HFFc6 (cell line): ENCODE measurements at places on chromosomes 5 and 9. TPM values are rescaled to one million over a fixed set of nuclear protein-coding genes. Genes with fewer than 3 reads are reported as not detected.

- H3K4me3 ChIP-seq = no peak overlapping the region
- no peaks in the 10 kb centered on the region for H3K27me3 ChIP-seq
Measured at GRCh38 chr9:73719660-73720059, 568.0 kb downstream of the ANXA1 start.

- no peaks in the 10 kb centered on the region for H3K27me3 ChIP-seq
- peak overlapping the region; percentile 77 for H3K4me3 ChIP-seq
- H3K4me1 ChIP-seq = peaks cover 64% of the 10 kb centered on the region
- H3K36me3 ChIP-seq = 0 out of 2 replicates have a peak, but pooled peaks cover 6% of the 10 kb centered on the region
Measured at GRCh38 chr9:130185490-130186031, 13.4 kb downstream of the NCS1 start.

DNA sequence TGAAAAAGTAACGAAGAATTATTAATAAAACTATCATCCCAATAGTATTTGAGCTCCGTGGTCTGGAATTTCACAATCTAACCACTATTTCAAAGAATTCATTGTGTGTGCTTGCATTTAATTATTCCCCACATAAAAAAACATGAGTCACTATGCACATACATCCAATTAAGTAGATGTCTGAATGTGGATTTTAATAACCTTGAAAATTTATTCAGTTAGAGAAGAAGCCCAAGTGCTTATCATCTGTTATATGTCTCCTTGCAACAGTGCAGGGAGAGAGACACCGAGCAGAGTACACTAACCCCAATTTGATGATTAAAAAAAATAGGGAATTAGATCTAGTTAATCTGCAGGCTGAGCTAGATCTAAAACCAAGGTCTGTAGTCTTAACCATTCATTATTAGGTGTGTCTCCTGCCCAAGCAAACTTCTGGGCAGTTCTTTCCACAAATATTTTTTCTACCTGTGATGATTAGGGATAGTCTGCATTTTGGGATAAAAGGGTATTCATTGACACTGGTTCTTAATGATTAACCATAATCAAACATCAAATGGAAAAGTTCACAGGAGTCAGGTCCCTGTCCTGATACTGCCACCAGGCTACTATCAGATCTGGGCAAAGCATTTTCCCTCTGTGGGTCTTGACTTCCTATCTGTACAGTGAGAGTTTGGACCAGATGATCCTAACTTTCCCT is 164.2 kb downstream of the GRIA1 start:
- DNase-seq = peak; percentile 60
- H3K4me3 ChIP-seq = peak overlapping the region; percentile 23
- peaks cover 59% of the 10 kb centered on the region for H3K4me1 ChIP-seq
- no peaks in the 10 kb centered on the region for H3K36me3 ChIP-seq

GRCh38 chr5:180043377-180043776 is 28.2 kb downstream of the RNF130 start:
- H3K27me3 ChIP-seq = peaks cover 1% of the 10 kb centered on the region
- no peak for DNase-seq
- H3K4me3 ChIP-seq = no peak overlapping the region
- no peaks in the 10 kb centered on the region for H3K36me3 ChIP-seq

ARL14EPL gene
- not detected in 3 replicates for total RNA-seq

- H3K4me1 ChIP-seq = peaks cover 61% of the 10 kb centered on the region
- H3K27me3 ChIP-seq = peaks cover under 1% of the 10 kb centered on the region
- no peak for DNase-seq
- no peaks in the 10 kb centered on the region; the same call in 1 of the 2 replicates for H3K36me3 ChIP-seq
- H3K27ac ChIP-seq = peak overlapping the region; percentile 94
Measured at GRCh38 chr5:78527925-78528324, 120.6 kb downstream of the LHFPL2 start.

DNA sequence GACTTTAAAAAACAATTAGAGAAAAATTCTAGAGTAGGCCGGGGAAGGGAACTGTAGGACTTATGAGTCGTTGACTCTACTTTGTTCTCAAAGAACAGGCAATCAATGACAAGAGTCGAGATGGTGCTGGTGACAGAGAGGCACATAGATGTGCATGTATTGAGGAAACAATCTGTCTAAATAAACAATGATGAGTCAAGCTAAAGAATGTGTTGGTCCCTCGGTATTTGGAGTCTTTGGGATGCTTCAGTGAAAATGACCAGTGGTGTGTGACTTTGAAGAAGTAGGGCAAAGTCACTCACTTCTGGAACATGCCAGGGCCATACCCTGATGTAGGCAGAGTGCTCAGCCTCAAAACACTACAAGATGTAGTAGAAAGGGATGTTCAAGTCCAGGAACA is 288.1 kb upstream of the PANK3 start:
- no peaks in the 10 kb centered on the region for H3K4me1 ChIP-seq
- H3K36me3 ChIP-seq = no peaks in the 10 kb centered on the region
- H3K27ac ChIP-seq = no peak overlapping the region
- H3K4me3 ChIP-seq = no peak overlapping the region
- no peak for DNase-seq

DNA sequence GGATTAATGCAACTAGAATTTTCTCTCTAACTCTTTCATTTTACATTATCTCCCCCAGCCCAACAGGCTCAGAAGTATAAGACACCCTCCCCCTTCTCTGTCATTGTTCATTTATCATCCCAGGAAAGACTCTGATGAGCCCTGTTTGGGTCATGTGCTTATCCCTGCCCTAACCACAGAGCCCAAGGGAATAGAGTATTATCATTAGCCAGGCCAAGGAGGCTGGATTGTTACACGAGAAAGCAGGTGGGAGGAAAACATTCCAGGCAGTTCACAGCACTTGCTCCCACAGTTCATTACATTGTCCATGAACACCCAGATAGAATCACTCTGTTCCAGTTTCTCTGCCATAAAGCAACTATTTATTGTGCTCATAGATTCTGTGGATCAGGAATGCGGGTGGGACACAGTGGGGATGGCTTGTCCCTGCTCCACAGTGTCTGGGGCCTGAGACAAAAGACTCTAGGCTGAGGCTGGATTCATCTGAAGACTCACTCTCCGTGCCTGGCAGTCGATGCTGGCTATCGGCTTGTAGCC is 59.5 kb upstream of the TMEM215 start:
- no peak overlapping the region for H3K4me3 ChIP-seq
- no peak for DNase-seq
- H3K27me3 ChIP-seq = peaks cover 7% of the 10 kb centered on the region; the same call in 1 of the 2 replicates
- H3K27ac ChIP-seq = no peak overlapping the region
- no peaks in the 10 kb centered on the region for H3K36me3 ChIP-seq
- no peaks in the 10 kb centered on the region for H3K4me1 ChIP-seq

DNA sequence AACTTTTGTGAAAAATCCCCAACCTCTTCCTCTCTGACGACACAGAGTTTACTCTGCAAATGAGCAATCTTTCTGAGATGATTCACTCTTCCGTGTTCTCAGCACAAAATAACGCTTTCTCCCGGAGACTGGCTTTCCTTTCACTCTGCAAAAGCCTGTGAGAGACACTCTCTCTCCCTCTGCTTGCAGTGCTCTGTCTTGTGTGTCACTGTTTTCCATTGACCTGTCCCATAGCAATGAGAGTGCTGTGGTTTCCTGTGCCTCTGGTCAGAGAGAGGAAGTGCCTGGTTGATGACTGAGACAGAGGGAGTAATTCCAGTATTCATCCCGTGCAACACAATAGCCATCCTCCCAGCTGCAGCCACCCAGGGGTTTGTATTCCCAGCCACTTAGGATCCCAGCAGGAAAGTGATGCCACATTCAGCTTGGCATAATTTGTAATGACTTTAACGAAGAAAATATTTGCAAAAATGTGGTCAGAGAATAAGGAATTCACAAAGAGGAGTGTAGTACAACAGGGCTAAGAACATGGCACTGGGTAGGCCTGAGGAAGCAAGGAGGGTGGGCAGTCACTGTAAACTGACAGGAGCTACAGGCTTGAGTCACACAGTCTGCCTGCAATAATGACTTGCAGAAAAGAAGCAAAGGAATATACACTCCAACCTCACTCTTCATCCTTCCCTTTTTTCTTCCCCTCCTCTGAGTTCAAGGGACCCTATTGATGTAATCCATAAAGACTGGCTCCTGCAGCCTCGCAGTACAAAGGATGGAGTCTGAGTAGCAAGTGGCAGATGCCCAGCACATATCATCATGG is 463.5 kb upstream of the RGMB start:
- peak; percentile 100 for DNase-seq
- peak overlapping the region; percentile 99 for H3K27ac ChIP-seq
- peaks cover 82% of the 10 kb centered on the region for H3K4me1 ChIP-seq
- peak overlapping the region; percentile 79 for H3K4me3 ChIP-seq
- H3K27me3 ChIP-seq = no peaks in the 10 kb centered on the region; the same call in 1 of the 2 replicates
- H3K36me3 ChIP-seq = peaks cover 27% of the 10 kb centered on the region

- H3K27ac ChIP-seq = no peak overlapping the region
- H3K4me1 ChIP-seq = no peaks in the 10 kb centered on the region
- no peak overlapping the region for H3K4me3 ChIP-seq
- no peaks in the 10 kb centered on the region for H3K36me3 ChIP-seq
- peaks cover 4% of the 10 kb centered on the region for H3K27me3 ChIP-seq
Measured at GRCh38 chr9:76999261-76999660, 20.2 kb upstream of the FOXB2 start.

PCDHGA5 gene
- total RNA-seq = 0.99 to 1.8 TPM (median 1.3 TPM) in 3 replicates

- peak overlapping the region; percentile 91 for H3K4me3 ChIP-seq
- H3K4me1 ChIP-seq = peaks cover 81% of the 10 kb centered on the region
- H3K36me3 ChIP-seq = peaks cover 35% of the 10 kb centered on the region
- DNase-seq = no peak
- no peaks in the 10 kb centered on the region for H3K27me3 ChIP-seq
Measured at GRCh38 chr9:100430286-100430940, 3.5 kb downstream of the MSANTD3 start.

- H3K4me1 ChIP-seq = peaks cover 22% of the 10 kb centered on the region
- no peak overlapping the region for H3K4me3 ChIP-seq
- peaks cover 9% of the 10 kb centered on the region for H3K36me3 ChIP-seq
- peak; percentile 4 for DNase-seq
- H3K27me3 ChIP-seq = no peaks in the 10 kb centered on the region; the same call in 1 of the 2 replicates
Measured at GRCh38 chr5:134902071-134902801, 2.7 kb upstream of the PCBD2 start.

GRCh38 chr5:95940758-95941682 is 20.6 kb downstream of the ELL2 start:
- peak overlapping the region; percentile 56 for H3K27ac ChIP-seq
- H3K4me3 ChIP-seq = peak overlapping the region; percentile 44
- peaks cover 92% of the 10 kb centered on the region for H3K4me1 ChIP-seq
- DNase-seq = no peak

DNA sequence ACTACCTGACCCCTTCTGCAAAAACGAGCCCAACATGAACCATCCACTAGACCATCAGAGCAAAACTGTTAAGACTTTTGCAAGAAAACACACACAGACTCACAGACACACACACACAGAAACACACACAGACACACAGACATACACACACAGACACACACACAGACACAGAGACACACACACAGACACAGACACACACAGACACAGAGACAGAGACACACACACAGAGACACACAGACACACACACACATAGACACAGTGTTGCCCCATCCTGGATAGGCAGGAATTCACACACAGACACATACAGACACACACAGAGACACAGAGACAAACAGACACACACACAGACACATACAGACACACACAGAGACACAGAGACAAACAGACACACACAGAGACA is 52.5 kb downstream of the NACC2 start:
- H3K27ac ChIP-seq = no peak overlapping the region
- no peaks in the 10 kb centered on the region for H3K4me1 ChIP-seq
- DNase-seq = no peak
- peaks cover 31% of the 10 kb centered on the region for H3K36me3 ChIP-seq

HDAC3 gene
- 49.4 to 52.6 TPM (median 49.8 TPM) in 3 replicates for total RNA-seq

GRCh38 chr9:98778711-98779530 is 17.4 kb downstream of the ANKS6 start:
- DNase-seq = no peak
- H3K4me1 ChIP-seq = peaks cover 13% of the 10 kb centered on the region
- no peak overlapping the region for H3K27ac ChIP-seq
- no peaks in the 10 kb centered on the region; the same call in 1 of the 2 replicates for H3K27me3 ChIP-seq

C9 gene
- total RNA-seq = 0.16 to 0.18 TPM (median 0.17 TPM) in 3 replicates

- H3K27me3 ChIP-seq = no peaks in the 10 kb centered on the region
- H3K36me3 ChIP-seq = peaks cover 6% of the 10 kb centered on the region; the same call in 1 of the 2 replicates
- H3K4me1 ChIP-seq = no peaks in the 10 kb centered on the region
- H3K4me3 ChIP-seq = no peak overlapping the region
Measured at GRCh38 chr5:62964428-62964827, 385.8 kb downstream of the LRRC70 start.

GRCh38 chr9:7358876-7359275 is 440.7 kb downstream of the DMAC1 start:
- H3K27ac ChIP-seq = no peak overlapping the region
- no peak for DNase-seq
- no peak overlapping the region for H3K4me3 ChIP-seq
- no peaks in the 10 kb centered on the region for H3K36me3 ChIP-seq
- peaks cover under 1% of the 10 kb centered on the region for H3K27me3 ChIP-seq

CORO2A gene
- total RNA-seq = 1.2 to 2.4 TPM (median 2.0 TPM) in 3 replicates

- H3K27ac ChIP-seq = peak overlapping the region; percentile 74
- peaks cover 89% of the 10 kb centered on the region for H3K4me1 ChIP-seq
Measured at GRCh38 chr5:150514708-150515211, 6.8 kb downstream of the NDST1 start.

- H3K4me1 ChIP-seq = peaks cover 56% of the 10 kb centered on the region
- peaks cover 16% of the 10 kb centered on the region for H3K36me3 ChIP-seq
- DNase-seq = no peak
- H3K27ac ChIP-seq = no peak overlapping the region
- H3K27me3 ChIP-seq = no peaks in the 10 kb centered on the region
Measured at GRCh38 chr5:143372187-143372829, 31.2 kb downstream of the NR3C1 start.

GABRA6 gene
- not detected in 3 replicates for total RNA-seq

GRCh38 chr5:50593681-50594080 is 72.8 kb upstream of the PARP8 start:
- H3K27ac ChIP-seq = 0 out of 2 replicates have a peak overlapping the region, but pooled peaks have one; percentile 16
- peaks cover 2% of the 10 kb centered on the region for H3K27me3 ChIP-seq
- peaks cover 54% of the 10 kb centered on the region for H3K4me1 ChIP-seq

DNA sequence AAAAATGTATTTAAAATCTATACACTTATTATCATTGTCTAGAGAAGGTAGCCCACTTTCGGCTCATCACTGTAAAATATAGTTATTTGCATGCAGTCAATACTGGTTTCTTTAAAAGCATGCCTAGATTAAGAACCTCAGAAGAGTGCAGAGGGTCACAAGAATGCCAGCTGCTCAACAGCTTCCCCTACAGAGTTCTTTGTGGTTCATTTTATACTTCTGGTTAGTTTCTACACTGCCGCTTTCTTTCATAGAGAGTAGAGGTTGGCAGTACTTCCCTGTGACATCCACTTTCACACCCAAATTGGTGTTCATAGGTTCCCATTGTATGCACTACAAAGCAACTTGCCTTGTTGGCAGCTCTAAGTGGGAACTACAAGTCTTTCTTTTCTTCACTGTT is 137.3 kb downstream of the KIAA0825 start:
- H3K27ac ChIP-seq = no peak overlapping the region
- DNase-seq = no peak
- H3K36me3 ChIP-seq = no peaks in the 10 kb centered on the region
- no peak overlapping the region for H3K4me3 ChIP-seq
- H3K27me3 ChIP-seq = no peaks in the 10 kb centered on the region

GRCh38 chr5:68269820-68270219 is 54.3 kb downstream of the PIK3R1 start:
- no peaks in the 10 kb centered on the region for H3K27me3 ChIP-seq
- peaks cover under 1% of the 10 kb centered on the region; the same call in 1 of the 2 replicates for H3K36me3 ChIP-seq
- no peak overlapping the region for H3K4me3 ChIP-seq
- DNase-seq = no peak
- no peak overlapping the region for H3K27ac ChIP-seq
- H3K4me1 ChIP-seq = peaks cover 85% of the 10 kb centered on the region
